Cardiac fibroblast (primary cell): ENCODE measurements at places on chromosomes 12 and 14.
A peak's percentile ranks its signal among the peaks of the same experiment; 100 is the strongest.

- DNase-seq = no peak
Measured at GRCh38 chr14:80291101-80291500, 79.8 kb upstream of the DIO2 start.

- no peak for DNase-seq
Measured at GRCh38 chr14:67242168-67242420, 859 bp downstream of the PALS1 start.

- DNase-seq = peak; percentile 41
Measured at GRCh38 chr14:92481386-92481785, 32.2 kb upstream of the RIN3 start.

GRCh38 chr12:108017472-108018057, 111.5 kb upstream of the WSCD2 start:
- DNase-seq = no peak

DNA sequence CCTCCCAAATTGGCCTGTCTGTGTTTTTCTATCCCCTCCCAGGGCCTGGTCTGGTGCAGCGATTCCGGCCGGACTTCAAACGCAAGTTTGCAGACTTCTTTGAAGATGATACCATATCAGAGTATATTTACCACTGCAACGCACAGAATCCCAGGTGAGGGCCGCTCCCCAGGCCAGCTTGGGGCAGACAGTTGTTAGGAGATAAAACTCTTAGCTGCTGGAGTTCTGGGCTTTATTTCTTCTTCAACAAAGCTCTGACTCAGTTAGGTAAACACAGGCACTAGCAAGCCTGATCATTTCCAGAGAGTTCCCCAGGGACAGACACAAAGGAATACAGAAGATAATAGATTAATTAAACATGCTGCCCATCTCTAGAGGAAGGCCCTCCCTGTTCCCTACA, 8.3 kb downstream of the ABHD4 start:
- peak; percentile 57 for DNase-seq

GRCh38 chr12:60393093-60393492, 797.3 kb downstream of the SLC16A7 start:
- DNase-seq = no peak

DNA sequence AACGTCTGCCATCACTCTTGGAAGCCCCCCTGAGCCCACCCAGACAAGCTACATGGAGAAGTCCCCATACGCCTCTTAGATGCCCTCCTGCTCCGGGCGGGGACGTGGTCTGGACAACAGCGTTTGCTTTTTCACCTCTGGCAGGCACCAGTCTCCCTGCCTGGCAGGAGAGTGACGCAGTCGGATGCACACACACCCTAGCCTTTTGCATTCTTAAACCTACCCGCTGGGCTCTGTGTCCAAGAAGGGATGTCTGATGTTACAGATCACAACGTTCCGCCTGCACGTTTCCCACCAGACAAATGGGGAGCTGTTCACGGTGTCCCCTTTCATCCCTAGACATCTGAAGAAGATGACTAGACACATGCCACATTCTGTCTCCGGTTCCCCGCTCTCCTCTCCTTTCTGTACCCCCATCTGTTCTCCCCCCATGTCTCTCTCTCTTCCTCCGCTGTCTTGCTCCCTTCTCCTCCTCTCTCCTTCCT, 100.2 kb downstream of the RIMBP2 start:
- DNase-seq = no peak

- no peak for DNase-seq
Measured at GRCh38 chr12:29563071-29563470, 65.6 kb upstream of the OVCH1 start.

GRCh38 chr14:102654298-102654697, 61.8 kb downstream of the RCOR1 start:
- no peak for DNase-seq

DNA sequence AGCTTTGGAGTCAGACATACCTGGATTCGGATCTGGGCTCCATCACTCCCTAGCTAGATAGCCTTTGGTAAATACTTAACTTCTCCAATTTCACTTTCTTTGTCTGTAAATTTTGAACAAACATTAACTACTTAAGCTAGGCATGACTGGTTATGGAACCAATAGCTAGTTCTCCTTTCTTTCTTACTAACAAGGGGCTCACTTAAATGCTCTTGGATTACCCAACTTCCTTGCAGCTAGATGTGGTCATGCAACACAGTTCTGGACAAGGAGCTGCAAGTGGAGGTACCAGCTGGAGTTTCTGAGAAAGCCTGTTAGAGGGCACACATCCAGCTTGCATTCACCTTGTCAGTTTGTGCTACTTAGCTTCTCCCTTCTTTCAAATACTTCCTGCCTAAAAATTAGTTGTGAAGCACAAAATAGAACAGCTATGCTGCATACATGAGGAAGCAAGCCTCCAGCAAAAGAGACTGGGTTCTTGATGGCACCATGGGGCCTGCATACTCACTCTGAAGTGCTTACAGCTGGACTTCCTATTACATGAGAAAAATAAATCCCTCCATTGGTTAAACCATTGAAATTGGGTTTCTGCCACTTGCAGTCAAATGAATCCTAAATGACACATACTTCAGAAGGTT, 210.1 kb upstream of the EEA1 start:
- no peak for DNase-seq

- DNase-seq = no peak
Measured at GRCh38 chr12:130357241-130357640, 19.6 kb downstream of the PIWIL1 start.

DNA sequence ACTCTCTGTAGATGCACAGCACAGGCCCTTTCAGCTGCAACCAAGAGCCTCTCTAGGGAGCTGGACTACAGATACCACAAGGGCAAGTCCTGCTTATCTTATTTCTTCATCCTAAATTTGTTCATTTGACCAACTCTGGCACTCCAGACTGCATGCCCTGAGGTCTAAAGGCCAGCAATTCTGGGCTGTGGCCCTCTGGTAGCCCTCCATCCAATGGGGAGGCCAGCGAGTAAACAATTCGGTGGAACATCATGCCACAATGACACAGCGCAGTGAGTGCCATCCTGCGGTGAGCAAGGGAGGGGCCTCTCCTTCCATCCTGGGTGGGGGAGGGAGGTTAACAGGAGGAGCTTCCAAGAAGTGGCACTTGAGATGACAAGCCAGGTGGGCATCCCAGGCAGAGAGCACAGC, 652 bp upstream of the SELPLG start:
- DNase-seq = no peak

- DNase-seq = no peak
Measured at GRCh38 chr12:126843915-126844669, 1422.9 kb upstream of the TMEM132C start.

GRCh38 chr14:20412411-20412810, 890 bp downstream of the TEP1 start:
- DNase-seq = peak; percentile 25

DNA sequence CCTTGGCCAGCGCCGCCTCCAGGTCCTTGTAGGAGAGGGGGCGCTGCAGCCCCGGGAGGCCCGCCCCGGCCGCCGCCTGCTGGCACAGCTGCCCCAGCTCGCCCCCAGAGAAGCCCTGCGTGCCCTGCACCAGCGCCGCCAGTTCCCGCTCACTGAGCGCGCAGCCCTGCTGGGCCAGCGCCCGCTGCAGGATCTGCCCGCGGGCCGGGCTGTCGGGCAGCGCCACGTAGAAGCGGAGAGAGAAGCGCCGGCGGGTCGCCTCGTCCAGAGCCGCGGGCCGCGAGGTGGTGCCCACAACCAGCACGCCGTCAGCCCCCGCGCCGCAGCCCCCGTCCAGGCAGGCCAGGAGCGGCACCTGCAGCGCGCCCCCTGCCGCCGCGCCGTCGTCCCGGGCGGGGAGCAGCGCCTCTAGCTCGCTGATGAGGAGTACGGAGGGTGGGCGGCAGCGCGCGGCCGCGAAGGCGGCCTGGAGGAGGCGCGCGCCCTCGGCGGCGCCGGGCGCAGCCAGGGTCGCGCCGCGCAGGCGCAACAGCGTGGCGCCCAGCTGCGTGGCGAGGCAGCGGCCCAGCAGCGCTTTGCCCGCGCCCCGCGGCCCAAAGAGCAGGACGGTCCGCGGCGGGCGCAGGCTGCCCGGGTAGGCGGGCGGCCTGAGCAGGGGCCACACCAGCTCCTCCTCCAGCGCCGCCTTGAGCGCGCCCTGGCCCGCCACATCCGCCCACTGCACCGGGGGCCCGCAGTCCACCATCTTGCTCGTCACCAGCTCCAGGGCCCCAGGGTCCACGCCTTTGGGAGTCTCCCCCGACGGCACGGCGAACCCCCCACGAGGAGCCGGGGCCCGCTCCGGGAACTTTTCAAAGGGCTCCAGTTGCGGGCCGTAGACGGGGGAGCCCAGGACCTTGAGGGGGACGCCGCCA, 27.7 kb downstream of the FIGNL2 start:
- DNase-seq = peak; percentile 45

DNA sequence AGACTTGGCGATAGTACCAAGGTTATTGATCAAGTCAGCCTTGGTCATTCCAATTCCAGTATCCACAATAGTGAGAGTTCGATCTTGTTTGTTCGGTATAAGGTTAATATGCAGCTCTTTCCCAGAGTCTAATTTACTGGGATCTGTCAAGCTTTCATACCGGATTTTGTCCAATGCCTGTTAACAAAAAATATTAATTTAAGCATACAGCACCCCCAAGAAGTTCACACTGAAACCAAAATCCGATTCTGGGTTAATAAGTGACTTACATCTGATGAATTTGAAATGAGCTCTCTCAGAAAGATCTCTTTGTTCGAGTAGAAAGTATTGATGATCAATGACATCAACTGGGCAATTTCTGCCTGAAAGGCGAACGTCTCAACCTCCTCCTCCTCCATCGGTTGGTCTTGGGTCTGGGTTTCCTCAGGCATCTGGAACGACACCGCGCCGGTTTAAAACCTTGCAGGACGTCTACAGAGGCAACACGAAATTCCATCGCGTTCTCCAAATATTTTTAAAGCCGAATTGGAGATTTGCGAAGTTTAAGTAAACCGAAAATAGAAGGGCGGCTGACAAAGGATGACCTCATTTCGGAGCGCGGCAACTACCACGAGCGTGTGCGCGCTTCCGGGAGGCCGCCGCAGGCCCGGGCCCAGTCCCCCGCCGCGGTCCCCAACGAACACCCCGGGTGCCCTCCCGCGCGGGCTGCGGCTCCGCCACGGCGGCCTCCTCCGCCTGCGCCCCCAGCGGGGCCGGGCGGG, 716 bp downstream of the HSP90AA1 start:
- peak; percentile 64 for DNase-seq

DNA sequence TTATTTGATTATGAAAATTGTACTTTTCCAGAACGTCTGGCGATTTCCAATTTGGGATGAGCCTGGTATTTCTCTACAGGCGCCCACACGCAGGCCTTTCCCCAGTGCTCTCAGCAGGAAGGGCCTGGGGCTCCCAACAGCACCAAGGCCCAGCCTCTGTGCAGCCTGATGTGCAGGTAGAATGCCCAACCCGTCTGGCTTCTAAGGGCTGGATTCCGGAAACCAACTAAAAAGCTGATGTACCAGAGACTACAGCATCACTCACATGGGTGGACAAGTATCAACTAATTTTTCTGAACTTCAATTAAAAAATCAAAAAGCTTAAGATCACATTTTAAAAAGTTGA, 25.8 kb downstream of the CDC42BPB start:
- no peak for DNase-seq

DNA sequence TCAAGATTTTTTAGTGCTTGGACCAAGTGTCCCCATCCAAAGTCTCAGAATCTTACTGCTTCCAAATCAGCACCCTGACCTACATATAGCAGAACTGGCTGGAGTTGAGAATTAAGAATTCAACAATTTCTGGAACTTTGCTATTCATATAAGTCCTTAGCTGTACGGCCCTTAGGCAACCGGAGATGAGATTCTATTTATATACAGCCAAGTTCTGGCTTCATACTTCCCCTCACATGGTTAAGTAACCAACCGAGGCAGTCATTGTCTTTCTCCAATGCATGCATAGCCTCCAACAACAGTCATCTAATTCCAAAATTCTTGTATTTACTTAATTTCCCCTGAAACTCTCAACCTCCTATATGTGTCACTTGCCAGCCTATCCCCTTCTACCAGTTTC, 76.6 kb downstream of the SINHCAF start:
- no peak for DNase-seq

- DNase-seq = no peak
Measured at GRCh38 chr14:75699331-75699730, 38.3 kb downstream of the TTLL5 start.

- DNase-seq = peak; percentile 81
Measured at GRCh38 chr12:66693901-66694513, 15.1 kb upstream of the GRIP1 start.

- DNase-seq = no peak
Measured at GRCh38 chr14:91329486-91330014, 85.0 kb upstream of the GPR68 start.

DNA sequence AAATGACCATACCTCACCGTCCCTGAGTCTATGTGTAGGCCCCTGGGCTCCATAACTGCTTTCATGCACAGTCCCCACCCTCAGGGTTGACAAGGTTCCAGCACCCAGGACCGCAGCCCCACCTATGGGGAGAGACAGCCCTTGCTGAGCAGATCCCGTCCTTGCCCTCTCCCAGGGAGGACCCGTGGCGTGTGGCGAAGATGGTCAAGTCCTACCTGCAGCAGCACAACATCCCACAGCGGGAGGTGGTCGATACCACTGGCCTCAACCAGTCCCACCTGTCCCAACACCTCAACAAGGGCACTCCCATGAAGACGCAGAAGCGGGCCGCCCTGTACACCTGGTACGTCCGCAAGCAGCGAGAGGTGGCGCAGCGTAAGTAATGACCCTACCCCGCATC, 10.3 kb downstream of the HNF1A start:
- DNase-seq = no peak
